Muscle of leg (tissue), 16 donors: ENCODE measurements at places on chromosomes 7 and 10. TPM values are rescaled to one million over a fixed set of nuclear protein-coding genes. Genes with fewer than 3 reads are reported as not detected.

DNA sequence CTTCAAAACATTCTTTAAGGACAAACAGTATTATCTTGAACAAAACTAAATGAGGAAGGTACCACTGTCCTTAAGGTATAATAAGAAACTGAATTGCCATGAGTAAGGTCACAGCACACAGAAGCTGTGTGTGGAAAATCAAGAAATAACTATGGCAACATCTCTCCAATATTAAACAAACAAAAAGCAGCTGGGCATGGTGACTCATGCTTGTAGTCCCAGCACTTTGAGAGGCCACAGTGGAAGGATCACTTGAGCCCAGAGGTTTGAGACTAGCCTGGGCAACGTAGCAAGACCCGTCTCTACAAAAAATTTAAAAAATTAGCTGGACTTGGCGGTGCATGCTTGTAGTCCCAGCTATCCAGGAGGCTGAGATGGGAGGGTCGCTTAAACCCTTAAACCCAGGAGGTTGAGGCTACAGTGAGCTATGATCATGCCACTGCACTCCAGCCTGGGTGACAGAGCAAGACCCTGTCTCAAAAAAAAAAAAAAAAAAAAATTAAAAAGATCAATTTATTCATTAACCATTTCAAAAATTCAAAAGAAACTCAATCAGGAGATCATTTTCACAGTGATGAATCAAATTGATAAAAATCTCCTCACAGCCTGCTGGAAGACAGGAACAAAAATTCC is 195.4 kb downstream of the SKIDA1 start:
- no peak overlapping the region for H3K4me3 ChIP-seq
- no peaks in the 10 kb centered on the region for H3K36me3 ChIP-seq
- peaks cover 6% of the 10 kb centered on the region for H3K4me1 ChIP-seq
- DNase-seq: peak; percentile 93
- H3K27ac ChIP-seq: peak overlapping the region; percentile 72

DNA sequence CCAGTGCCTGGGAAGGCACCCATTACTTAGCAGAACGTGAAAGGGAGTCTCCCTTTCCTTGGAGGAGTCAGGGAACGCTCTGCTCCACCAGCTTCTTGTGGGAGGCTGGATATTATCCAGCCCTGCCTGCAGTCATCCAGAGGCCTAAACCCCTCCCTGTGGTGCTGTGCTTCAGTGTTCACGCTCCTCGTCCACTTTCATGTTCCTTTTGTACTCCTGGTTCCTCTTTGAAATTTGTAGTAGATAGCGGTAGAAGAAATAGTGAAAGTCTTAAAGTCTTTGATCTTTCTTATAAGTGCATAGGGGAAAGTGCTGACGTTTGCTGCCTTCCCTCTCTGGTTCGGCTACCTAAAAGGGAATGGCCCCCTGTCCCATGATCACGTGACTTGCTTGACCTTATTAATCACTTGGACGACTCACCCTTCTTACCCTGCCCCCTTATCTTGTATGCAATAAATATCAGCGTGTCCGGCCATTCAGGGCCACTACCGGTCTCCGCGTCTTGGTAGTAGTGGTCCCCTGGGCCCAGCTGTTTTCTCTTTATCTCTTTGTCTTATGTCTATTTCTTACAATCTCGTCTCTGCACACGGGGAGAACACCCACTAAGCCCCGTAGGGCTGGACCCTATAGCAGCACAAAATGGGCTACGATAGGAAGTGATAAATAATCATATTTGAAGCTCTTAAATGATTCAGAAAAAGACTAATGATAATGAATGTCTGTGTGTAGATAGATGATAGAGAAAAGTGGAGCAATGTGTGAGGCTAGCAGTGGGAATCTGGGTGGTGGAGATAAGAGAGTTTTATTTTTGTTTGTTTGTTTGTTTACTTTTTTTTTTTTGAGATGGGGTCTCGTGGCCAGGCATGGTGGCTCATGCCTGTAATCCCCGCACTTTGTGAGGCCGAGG is 5.8 kb upstream of the ESYT2 start:
- H3K4me3 ChIP-seq: no peak overlapping the region
- H3K27me3 ChIP-seq: peaks cover 4% of the 10 kb centered on the region
- no peak for DNase-seq
- peaks cover 2% of the 10 kb centered on the region for H3K4me1 ChIP-seq
- H3K36me3 ChIP-seq: no peaks in the 10 kb centered on the region
- no peak overlapping the region for H3K27ac ChIP-seq

- H3K4me3 ChIP-seq: no peak overlapping the region
- peaks cover 56% of the 10 kb centered on the region for H3K27me3 ChIP-seq
- DNase-seq: no peak
- H3K27ac ChIP-seq: no peak overlapping the region
- no peaks in the 10 kb centered on the region for H3K36me3 ChIP-seq
- no peaks in the 10 kb centered on the region for H3K4me1 ChIP-seq
Measured at GRCh38 chr10:121500701-121501332, 97.4 kb downstream of the FGFR2 start.

GRCh38 chr7:140033036-140033435 is 29.7 kb downstream of the PARP12 start:
- H3K27ac ChIP-seq: no peak overlapping the region
- no peaks in the 10 kb centered on the region for H3K27me3 ChIP-seq
- no peak for DNase-seq

The TMEM196 gene
- total RNA-seq: 0.04 TPM

The BLNK gene
- total RNA-seq: 1.2 TPM
